ENCODE measurements at places on chromosomes 5 and 9. TPM values are rescaled to one million over a fixed set of nuclear protein-coding genes. Genes with fewer than 3 reads are reported as not detected.
A peak's percentile ranks its signal among the peaks of the same experiment; 100 is the strongest.

DNA sequence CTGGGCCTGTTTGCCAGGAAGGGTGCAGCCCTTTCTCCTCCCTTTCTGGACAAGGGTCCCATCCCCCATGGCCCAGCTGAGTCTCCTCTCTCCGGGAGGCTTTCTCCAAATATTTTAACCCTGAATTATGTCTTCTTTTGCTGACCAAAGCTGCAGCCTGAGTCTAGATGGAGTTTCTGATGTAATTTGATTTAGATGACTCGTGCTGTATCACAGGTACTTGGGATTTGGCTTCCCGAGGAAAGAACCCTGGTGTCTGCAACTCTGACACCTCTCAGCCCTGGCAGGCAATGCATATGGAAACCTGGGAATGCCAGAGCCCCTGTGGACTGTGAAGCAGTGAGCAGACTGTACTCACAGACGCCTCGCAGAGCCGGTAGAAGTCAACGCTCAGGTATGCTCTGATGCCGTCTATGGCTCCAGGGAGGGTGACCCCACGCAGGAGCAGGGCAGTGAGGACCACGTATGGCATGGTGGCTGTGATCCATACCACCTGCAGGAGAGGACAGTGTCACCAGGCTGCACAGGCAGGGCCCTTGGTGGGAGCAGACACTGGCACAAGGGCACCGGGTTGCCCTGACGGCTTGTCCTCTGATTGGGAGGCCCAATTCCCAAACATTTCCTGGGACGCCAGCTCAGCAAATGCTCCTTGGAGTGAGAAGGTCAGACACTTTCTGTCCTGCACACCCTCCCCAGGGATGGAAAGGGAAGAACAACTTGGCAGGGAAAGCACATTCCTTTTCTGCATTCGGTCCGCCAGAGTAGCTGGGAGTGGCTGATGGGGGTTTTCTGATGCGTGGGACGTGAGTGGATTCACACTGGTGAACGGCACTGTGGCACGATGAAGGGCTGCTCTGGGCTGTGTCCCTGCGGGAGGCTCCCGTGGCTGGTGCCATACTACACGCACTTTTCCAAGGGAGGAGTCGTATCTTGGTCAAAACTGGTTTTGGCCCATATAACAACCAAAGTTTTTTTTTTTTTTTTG lies 24.7 kb downstream of the SLC6A3 start:
- DNase-seq, result no peak
- no peaks in the 10 kb centered on the region for H3K4me1 ChIP-seq
- H3K27ac ChIP-seq, result no peak overlapping the region

DNA sequence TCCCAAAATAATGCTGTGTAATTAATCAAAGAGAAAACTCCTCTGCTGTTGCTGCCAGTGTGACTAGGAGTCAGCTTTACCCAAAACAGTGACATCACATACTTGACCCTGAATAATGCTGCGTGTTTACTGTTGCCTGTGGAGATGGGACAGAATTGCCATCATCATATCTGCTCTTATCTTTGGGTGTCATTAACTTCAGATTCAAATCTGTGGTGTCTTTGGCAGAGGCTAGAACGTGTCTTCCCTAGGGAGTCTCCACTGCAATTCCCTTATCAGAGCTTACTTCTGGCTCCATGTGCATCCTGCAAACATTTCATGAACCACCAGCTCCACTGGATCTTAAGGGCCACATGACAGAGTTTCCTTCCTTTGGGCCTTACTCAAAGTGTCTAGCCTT lies 88.9 kb upstream of the MRPS30 start:
- DNase-seq, result no peak
- H3K4me1 ChIP-seq, result no peaks in the 10 kb centered on the region
- H3K27ac ChIP-seq, result no peak overlapping the region
- H3K27me3 ChIP-seq, result no peaks in the 10 kb centered on the region
- H3K36me3 ChIP-seq, result no peaks in the 10 kb centered on the region
- H3K4me3 ChIP-seq, result no peak overlapping the region

Gene PIP5K1B
- total RNA-seq, result 10.2 TPM

Gene NTNG2
- total RNA-seq, result 0.20 TPM

DNA sequence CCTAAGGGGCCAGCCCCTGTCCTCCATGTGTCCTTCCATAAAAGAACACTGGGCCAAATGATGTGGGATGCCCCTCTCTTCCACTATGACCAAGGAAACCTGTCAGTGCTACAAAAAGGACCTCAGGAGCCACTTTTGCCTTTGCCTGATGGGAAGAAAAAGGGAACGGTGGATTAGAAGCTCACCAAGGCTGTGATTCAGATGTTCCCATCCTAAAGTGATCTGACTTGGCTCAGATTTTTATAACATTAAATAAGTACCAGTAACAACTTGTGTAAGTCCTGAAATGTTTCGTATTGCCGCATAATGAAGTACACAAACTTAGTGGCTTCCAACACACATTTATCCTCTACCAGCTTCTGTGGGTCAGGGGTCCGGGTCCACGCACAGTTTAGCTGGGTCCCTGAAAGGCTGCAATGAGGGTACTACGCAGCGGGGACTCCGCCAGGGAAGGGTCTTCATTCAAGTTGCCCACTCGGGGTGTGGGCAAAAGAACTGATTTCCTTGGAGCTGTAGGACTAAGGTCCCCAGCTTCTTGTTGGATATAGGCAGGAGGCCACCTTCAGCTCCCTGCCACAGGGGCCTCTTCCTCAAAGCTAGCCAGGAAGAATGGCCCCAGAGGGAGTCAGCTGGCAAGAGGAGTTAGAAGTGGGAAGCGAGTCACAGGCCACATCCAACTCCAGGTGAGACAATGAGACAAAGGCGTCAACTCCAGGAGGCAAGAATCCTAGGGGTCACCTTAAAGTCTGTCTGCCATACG lies 60.4 kb downstream of the RAPGEF1 start:
- H3K4me3 ChIP-seq, result no peak overlapping the region
- H3K4me1 ChIP-seq, result peaks cover 57% of the 10 kb centered on the region
- DNase-seq, result no peak
- no peaks in the 10 kb centered on the region for H3K36me3 ChIP-seq
- H3K27me3 ChIP-seq, result no peaks in the 10 kb centered on the region

GRCh38 chr5:27041372-27041771 lies 3.0 kb upstream of the CDH9 start:
- no peaks in the 10 kb centered on the region for H3K27me3 ChIP-seq
- no peaks in the 10 kb centered on the region for H3K4me1 ChIP-seq
- H3K27ac ChIP-seq, result no peak overlapping the region

- peaks cover 16% of the 10 kb centered on the region for H3K4me1 ChIP-seq
- DNase-seq, result no peak
- no peak overlapping the region for H3K4me3 ChIP-seq
- peaks cover 3% of the 10 kb centered on the region for H3K36me3 ChIP-seq
These were observed 7.9 kb downstream of the MTRR start for GRCh38 chr5:7876867-7877266.

GRCh38 chr5:33894566-33894965 lies 2.8 kb upstream of the ADAMTS12 start:
- DNase-seq, result no peak
- H3K27me3 ChIP-seq, result no peaks in the 10 kb centered on the region
- no peak overlapping the region for H3K4me3 ChIP-seq
- no peak overlapping the region for H3K27ac ChIP-seq
- no peaks in the 10 kb centered on the region for H3K36me3 ChIP-seq

- no peaks in the 10 kb centered on the region for H3K36me3 ChIP-seq
- no peak for DNase-seq
- peaks cover 11% of the 10 kb centered on the region for H3K4me1 ChIP-seq
- H3K27me3 ChIP-seq, result no peaks in the 10 kb centered on the region
- no peak overlapping the region for H3K27ac ChIP-seq
These were observed 67.6 kb upstream of the TMC1 start for GRCh38 chr9:72453797-72454196.

- no peak for DNase-seq
- no peak overlapping the region for H3K4me3 ChIP-seq
- no peaks in the 10 kb centered on the region for H3K27me3 ChIP-seq
- H3K27ac ChIP-seq, result no peak overlapping the region
- no peaks in the 10 kb centered on the region for H3K4me1 ChIP-seq
These were observed 69.4 kb downstream of the RIGI start for GRCh38 chr9:32456564-32456963.

GRCh38 chr9:69317081-69317480 lies 7.9 kb upstream of the ENTREP1 start:
- H3K27me3 ChIP-seq, result peaks cover 3% of the 10 kb centered on the region
- no peak for DNase-seq
- H3K4me1 ChIP-seq, result no peaks in the 10 kb centered on the region
- no peak overlapping the region for H3K4me3 ChIP-seq
- H3K36me3 ChIP-seq, result no peaks in the 10 kb centered on the region

DNA sequence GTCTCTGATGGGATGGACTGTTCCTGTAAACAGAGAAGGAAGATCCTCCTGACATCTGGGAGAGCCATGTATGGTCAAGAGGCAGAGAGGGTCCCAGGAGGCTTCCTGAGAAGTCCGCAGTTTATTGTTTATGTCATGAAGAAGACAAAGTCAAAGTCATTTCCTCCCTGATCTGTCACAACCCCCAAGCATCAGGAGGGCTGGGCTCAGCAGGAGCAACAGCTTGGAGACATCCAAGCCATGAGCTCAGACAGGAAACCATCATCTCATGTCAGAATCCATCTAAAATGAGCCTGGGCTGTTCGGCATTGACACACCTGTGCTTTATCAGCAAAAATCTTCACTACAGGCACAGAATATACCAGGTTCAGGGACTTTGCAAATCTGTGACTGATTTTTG lies 325.0 kb upstream of the MSX2 start:
- H3K27ac ChIP-seq, result no peak overlapping the region
- H3K36me3 ChIP-seq, result no peaks in the 10 kb centered on the region
- peaks cover 4% of the 10 kb centered on the region for H3K27me3 ChIP-seq
- no peaks in the 10 kb centered on the region for H3K4me1 ChIP-seq

- no peaks in the 10 kb centered on the region for H3K36me3 ChIP-seq
- H3K27me3 ChIP-seq, result peaks cover 100% of the 10 kb centered on the region
- H3K4me3 ChIP-seq, result no peak overlapping the region
- H3K27ac ChIP-seq, result no peak overlapping the region
- H3K4me1 ChIP-seq, result peaks cover 11% of the 10 kb centered on the region
- no peak for DNase-seq
These were observed 6.4 kb upstream of the LHX2 start for GRCh38 chr9:124005029-124005771.

- H3K36me3 ChIP-seq, result no peaks in the 10 kb centered on the region
- H3K4me3 ChIP-seq, result no peak overlapping the region
- H3K27ac ChIP-seq, result peak overlapping the region; percentile 25
These were observed 76.7 kb upstream of the IL6ST start for GRCh38 chr5:56071470-56071869.

DNA sequence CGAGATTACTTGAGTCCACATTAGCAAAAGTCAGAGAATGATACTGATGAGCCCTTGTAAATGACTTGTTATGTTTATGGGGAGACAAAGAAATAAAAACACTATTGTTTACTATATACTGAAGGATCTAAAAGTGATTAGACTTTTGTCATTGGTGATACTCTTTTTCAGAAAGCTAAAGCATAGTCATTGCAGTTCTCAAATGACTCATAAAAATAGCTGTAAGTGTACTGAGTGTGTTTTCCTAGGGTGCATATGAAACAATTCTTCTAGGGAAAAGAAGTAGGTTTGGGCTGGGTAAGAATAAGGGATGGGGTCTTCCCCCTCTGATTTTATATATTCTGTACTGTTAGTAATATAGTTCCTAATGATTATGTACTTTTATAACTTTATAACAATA lies 32.6 kb downstream of the WDR36 start:
- DNase-seq, result no peak
- H3K27me3 ChIP-seq, result no peaks in the 10 kb centered on the region
- H3K27ac ChIP-seq, result no peak overlapping the region
- no peaks in the 10 kb centered on the region for H3K4me1 ChIP-seq
- H3K36me3 ChIP-seq, result peaks cover 5% of the 10 kb centered on the region

Gene C7
- 43.5 TPM for total RNA-seq

Gene PTPN3
- total RNA-seq, result 12.1 TPM

DNA sequence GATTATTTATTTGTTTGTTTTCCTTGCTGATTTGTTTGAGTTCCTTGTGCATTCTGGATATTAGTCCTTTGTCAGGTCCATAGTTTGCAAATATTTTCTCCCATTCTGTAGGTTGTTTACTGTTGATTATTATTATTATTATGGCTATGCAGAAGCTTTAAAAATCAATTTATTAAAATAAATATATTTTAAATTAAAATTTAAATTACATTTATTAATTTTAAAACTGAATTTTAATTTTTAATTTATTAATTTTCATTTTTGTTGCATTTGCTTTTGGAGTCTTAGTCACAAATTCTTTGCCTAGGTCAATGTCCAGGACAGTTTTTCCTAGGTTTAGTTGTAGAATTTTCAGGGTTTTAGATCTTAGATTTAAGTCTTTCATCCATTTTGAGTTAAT lies 50.9 kb downstream of the SVEP1 start:
- H3K36me3 ChIP-seq, result no peaks in the 10 kb centered on the region
- no peaks in the 10 kb centered on the region for H3K4me1 ChIP-seq
- no peaks in the 10 kb centered on the region for H3K27me3 ChIP-seq
- H3K27ac ChIP-seq, result no peak overlapping the region
- no peak for DNase-seq

- H3K4me3 ChIP-seq, result no peak overlapping the region
- H3K36me3 ChIP-seq, result no peaks in the 10 kb centered on the region
- no peaks in the 10 kb centered on the region for H3K27me3 ChIP-seq
- peak overlapping the region; percentile 94 for H3K27ac ChIP-seq
- DNase-seq, result peak; percentile 19
These were observed 19.0 kb upstream of the FER start for GRCh38 chr5:108728566-108729241.

Gene HEMGN
- total RNA-seq, result not detected

Gene EIF4E1B
- total RNA-seq, result not detected

GRCh38 chr5:127098241-127098640 lies 24.9 kb upstream of the C5orf63 start:
- H3K36me3 ChIP-seq, result no peaks in the 10 kb centered on the region
- H3K4me3 ChIP-seq, result no peak overlapping the region
- DNase-seq, result no peak
- no peaks in the 10 kb centered on the region for H3K27me3 ChIP-seq

DNA sequence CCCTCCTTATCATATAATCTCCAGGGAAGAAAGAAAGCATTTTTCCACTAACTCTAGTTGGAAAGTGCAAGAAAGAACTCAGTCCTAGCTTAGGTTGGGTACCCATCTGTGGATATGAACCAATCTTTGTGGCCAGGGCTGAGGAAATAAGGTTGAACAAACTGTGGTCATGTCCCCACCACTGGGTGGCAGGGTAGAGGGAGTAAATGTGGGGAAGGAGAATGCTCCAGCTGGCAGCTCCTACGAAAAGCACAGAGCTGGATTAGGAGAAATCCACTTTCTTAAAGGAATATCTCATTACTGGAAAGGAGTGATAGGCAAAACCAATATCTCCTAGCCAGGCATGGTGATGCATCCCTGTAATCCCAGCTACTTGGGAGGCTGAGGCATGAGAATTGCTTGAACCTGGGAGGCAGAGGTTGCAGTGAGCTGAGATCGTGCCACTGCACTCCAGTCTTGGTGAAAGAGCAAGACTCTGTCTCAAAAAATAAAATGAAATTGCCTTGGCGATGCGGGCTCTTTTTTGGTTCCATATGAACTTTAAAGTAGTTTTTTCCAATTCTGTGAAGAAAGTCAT lies 175.1 kb downstream of the CCDC192 start:
- no peak overlapping the region for H3K4me3 ChIP-seq
- peak; percentile 59 for DNase-seq
- no peaks in the 10 kb centered on the region for H3K4me1 ChIP-seq
- H3K27me3 ChIP-seq, result no peaks in the 10 kb centered on the region
- H3K36me3 ChIP-seq, result no peaks in the 10 kb centered on the region

Gene EGR1
- total RNA-seq, result 64.2 TPM
